ENCODE measurements at places on chromosomes 13 and 19.

- no peak for DNase-seq
Measured at GRCh38 chr13:73467125-73467524, 408.3 kb downstream of the KLF5 start.

GRCh38 chr13:42272115-42272803 lies at the start of gene AKAP11:
Gene AKAP11 (plus strand): TSS chr13:42272152. CDS start chr13:42286349, 14,197 bp downstream.
- peak; percentile 51 for DNase-seq

DNA sequence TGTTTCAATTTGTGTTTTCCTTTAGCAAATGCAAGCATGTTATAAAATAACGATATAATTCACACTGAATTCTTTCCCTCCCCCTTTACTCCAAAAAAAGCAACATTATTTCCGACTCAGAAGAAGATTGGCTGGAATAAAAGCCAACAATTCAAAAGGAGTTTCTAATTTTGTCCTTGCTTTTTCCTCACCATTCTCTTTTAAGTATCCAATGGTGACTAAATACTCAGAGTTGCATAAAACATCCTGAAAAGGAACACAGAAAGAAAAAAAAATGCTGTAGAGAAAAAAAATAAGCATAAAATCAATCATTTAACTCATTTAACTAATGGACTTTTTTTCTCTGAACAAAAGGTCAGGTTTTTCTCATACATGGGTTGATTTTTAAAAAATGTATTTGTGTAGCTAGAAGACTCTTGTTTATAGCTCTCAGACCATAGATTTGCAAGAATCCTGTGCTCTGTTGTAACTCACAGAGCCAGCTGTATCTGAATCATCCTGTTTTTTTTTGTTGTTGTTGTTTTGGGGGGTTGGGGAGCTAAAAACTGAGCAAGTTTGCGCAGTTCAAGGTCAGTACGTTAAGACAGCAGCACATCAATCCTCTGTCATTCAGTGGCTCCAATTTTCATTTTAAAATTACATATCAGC lies 108.1 kb downstream of the PCDH17 start:
- no peak for DNase-seq

DNA sequence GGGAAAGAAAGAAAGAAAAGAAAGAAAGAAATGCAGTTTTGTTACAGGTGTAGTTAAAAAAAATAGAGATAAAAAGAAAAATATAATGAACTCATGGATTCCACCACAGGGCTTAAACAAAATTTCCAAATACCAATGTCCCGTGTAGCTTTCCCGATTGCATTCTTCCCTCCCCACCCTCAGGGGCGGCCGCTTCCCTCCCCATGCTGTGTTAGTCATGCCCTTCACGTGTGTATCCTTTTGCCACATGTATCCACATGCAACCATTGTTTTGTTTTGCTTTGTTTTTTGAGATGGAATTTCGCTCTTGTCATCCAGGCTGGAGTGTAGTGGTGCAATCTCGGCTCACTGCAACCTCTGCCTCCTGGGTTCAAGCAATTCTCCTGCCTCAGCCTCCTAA lies 3.6 kb upstream of the KMT5C start:
- no peak for DNase-seq

- no peak for DNase-seq
Measured at GRCh38 chr13:28655561-28655960, 3.4 kb upstream of the POMP start.

DNA sequence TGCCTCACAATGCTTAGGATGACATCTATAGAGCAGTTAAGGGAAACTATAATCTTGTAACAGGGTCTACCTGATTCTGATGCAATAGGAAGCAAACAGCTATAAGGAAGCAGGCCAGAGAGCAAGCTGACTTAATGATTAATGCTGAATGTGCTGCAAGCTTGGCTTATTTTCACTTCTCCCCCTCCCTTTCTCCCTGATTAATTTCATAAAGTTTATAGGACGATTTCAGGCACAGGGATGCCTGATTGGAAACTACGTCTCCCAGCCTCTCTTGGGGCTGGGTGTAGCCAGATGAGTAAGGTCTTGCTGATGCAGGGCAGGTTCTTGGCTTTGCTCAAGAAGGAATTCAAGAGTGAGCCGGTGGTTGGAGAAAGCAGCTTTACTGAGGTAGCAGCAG lies 82.8 kb upstream of the MRI1 start:
- no peak for DNase-seq

- no peak for DNase-seq
Measured at GRCh38 chr13:96804174-96804573, 190.1 kb downstream of the OXGR1 start.

DNA sequence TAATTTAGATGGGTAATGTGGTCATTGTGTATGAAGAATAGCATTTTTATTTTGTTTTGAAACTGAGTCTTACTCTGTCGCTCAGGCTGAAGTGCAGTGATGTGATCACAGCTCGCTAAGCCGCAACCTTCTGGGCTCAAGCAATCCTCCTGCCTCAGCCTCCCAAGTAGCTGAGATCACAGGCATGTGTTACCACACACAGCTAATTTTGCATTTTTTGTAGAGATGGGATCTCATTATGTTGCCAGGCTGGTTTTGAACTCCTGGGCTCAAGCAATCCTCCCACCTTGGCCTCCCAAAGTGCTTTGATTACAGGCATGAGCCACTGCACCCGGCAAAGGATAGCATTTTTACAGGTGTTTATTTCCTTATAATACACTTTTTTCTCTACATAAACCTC lies 36.6 kb downstream of the SERTM1 start:
- no peak for DNase-seq

GRCh38 chr13:21330126-21330861 lies 128.8 kb downstream of the ZDHHC20 start:
- peak; percentile 86 for DNase-seq

- peak; percentile 34 for DNase-seq
Measured at GRCh38 chr19:29952646-29953045, 10.6 kb downstream of the URI1 start.
